ENCODE measurements at places on chromosomes 5 and 9.

DNA sequence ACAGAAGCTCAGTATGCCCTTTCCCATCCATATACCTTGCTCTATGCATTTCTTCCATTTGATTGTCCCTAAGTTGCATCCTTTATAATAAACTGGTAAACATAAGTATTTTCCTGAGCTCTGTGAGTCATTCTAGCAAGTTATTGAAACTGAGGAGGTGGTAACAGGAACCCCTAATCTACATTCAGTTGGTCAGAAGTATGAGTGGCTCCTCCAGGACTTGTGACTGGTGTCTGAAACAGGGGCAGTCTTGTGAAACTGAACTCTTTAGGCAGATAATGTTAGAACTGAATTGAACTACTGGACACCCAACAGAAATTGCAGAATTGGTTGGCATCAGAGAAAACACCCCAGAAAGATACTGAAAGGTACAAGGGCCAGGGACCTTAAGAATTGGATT is 133.1 kb upstream of the POU5F2 start:
- DNase-seq: no peak

DNA sequence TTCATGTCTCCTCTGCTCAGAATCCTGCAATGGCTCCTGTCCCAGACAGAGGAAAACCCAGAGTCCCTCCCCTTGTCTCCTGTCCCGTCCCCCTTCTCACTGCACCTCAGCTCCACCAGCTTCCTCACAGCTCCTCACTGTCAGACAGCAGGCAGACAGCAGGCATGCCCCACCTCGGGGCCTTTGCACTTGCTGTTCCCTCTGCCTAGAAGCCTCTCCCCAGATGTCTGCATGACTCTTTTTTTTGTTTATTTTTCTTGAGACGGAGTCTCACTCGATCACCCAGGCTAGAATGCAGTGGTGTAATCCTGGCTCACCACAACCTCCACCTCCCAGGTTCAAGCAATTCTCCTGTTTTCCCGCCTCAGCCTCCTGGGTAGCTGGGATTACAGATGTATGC is 8.8 kb upstream of the SLC6A7 start:
- DNase-seq: no peak

DNA sequence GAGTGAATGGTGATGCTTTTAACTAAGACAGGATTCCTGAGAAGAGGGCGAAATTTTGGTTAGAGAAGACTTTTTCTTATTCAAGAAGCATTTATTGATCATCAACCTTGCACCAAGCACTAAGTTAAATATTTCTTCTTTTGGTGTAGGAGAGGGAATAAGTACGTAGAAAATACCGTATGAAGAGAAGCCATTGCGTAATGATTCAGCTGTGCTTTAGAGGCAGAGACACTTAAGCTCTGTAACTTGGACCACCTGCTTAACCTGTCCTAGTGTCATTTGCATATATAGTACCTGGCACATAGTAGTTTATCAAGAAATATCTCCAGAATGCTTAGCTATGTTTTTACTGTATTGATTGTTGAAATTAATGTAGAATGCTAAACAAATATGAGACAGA is 430.9 kb upstream of the ZNF608 start:
- no peak for DNase-seq

DNA sequence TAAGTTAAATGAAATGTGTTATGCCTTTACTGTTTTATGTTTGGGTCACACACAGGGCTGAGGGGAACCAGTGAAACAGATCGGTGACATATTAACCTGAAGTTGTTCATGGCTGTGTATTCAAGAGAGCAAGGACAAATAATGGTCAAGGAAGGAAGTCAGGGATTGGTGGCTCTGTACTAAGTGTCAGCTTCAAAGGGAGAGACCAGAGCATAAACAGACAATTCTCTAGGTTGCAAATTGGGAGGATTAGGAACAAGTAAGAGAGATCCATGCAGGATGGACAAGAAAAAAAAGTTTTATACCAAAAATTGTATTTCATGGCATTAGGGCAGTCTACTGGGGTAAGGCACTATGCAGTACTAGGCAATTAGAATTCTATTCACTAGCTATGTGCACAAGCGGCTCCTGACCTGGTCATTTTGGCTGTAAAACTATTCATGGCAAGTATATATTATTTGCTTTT is 156.3 kb downstream of the PLPPR1 start:
- no peak for DNase-seq

GRCh38 chr9:128174062-128174461 is 14.0 kb downstream of the BBLN start:
- no peak for DNase-seq

DNA sequence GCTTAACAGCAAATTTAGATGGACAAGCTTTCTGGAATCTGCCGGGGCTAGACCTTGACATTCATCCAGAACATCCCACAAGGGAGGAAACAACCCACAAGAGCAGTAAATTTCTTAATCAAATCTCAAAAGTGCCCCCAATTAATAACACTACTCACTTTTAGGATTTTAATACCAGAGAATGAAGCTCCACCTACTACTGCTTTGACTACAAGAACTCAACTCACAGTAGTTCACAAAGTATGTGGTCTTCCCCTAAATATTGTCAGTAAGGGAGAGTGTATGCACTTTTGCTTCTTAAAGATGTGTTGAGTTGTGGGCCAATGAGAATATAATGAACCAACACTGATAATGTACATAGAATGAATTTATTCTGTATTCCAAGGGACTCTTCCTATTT is 94.7 kb downstream of the EBF1 start:
- no peak for DNase-seq

- no peak for DNase-seq
These were observed 5.4 kb downstream of the NR5A1 start for GRCh38 chr9:124501771-124502320.

- no peak for DNase-seq
These were observed 132.0 kb downstream of the CEMIP2 start for GRCh38 chr9:71636143-71636839.

GRCh38 chr5:139700711-139701055 is 52.5 kb downstream of the CXXC5 start:
- DNase-seq: no peak

All from frontal cortex (tissue), 4 donors.